ENCODE measurements at places on chromosomes 7 and 10.

DNA sequence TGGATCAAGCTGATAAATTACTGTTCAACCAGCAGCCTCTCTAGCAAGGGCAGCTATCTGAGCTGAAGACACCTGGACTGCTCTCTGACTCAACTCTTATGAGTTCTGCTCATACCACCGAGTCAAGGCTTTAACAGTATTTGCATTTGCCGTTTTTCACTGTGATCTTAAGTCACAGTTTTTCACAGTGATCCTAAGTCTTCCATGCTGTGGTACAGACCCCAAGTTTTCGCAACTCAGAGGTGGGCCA, 31.3 kb downstream of the PIP4K2A start:
- no peak for DNase-seq

- DNase-seq: no peak
Measured at GRCh38 chr7:47782792-47783191, 165.5 kb downstream of the PKD1L1 start.

GRCh38 chr10:98539578-98539977, 92.8 kb upstream of the HPS1 start:
- DNase-seq: no peak

GRCh38 chr7:157832006-157832405, 495.2 kb downstream of the DNAJB6 start:
- no peak for DNase-seq

DNA sequence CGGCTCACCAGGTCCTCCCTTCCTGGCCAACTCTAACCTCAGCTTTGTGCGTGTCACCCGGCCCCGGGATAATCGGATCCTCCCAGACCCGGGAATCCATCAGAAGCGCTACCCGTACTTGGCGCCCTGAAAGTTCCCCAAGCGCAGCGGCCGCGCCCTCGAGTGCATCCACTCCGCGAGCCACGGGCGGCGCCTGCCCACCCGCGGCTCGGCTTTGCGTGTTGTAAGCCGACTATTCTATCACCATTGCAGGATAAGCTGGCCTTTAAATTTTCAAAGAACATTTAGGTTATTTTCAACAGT, 35.7 kb upstream of the EBLN1 start:
- DNase-seq: no peak

GRCh38 chr10:74120911-74121310, 29.7 kb downstream of the AP3M1 start:
- DNase-seq: no peak

- no peak for DNase-seq
Measured at GRCh38 chr7:45031829-45032228, 31.8 kb downstream of the CCM2 start.

DNA sequence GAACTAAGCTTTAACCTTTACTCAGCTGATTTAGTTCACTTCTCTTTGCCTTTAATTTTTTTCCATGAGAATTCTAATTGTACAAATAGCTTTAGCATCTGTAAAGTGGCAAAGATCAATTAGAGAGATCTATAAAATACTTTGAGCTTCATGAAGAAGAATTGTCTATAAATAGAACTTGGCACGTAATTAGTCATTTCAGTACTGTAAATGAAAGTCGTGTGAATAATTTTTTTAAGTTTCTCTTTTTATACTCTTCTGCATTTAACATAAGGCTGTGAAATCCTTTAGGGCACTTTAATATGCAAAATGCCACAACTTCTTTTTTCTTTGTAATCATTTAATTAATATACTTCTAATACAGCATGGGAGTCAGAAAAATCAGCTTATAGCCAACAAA, 177.8 kb downstream of the CSTF2T start:
- DNase-seq: no peak

- no peak for DNase-seq
Measured at GRCh38 chr7:106840342-106840741, 24.7 kb upstream of the PIK3CG start.

GRCh38 chr10:76278811-76279460, 847.5 kb downstream of the LRMDA start:
- DNase-seq: no peak

DNA sequence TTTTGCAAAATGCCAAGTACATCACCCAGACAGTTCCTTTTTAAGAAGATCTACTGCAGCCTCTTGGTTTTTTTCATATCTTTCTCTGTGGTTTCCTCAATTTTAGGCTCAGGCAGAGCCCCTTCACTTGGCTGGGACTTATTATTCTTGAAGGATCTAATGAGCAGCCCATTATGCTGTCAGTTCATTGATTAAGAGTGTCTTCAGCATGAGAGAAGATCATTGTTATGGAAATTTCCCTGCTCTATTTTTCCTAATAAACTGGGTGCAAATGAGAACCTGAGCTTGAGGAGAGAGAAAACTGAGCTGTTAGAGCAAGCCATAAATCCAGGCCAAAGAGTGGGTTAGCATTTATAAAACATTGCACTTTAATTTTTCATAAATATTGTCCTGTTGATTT, 146.5 kb downstream of the SEC23IP start:
- no peak for DNase-seq

DNA sequence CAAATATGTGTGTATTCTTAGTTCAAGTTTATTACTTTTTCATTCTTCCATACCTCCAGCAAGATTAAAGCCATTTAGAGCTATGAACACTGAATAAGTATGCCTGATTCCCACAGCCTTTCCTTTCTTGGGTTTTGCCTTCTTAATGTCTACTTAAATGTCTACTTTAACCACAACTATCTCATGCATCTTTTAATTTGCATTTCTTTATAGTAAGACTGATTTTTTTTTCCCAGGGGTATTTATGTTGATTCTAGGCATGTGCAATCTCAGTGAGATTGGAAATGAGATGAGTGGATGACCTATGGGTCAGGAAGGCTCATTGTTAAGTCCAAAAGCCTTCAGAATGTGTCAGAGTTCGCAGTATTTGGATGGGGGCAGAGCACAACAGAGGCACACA, 3.6 kb downstream of the PCBD1 start:
- DNase-seq: no peak

DNA sequence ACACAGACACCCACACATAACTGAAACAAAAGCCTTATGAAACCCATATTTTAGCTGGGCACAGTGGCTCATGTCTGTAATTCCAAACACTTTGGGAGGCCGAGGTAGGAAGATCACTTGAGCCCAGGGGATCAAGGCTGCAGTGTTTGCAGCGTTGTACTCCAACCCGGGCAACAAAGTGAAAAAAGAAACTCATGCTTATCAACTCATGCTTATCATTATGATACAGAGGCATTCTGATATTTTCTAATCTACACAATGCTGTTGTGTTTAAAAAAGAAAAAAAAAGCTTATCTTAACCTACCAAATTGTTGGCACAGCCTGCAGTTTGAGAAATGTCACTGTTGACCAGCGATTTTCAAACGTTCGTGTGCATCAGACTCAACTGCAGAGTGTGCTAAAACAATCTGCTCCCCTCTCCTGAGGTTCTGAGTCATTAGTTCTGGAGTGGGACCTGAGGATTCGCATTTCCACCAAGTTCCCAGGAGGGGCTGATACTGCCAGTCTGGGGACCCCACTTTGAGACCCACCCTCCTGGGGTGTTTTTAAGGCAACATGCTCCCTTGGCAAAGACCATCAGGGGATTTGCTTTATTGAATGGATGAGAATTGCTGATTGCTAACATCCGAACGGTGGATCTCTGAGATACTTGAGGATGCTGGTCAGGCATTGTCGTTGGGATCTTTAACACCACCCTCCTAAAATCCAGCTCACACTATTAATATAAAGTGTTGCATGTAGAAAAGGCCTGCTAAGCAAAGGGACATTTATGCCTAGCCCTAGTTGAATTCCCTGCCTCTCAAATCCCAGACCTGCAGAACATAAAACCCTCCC, 16.2 kb downstream of the CHST3 start:
- DNase-seq: no peak

GRCh38 chr7:15463801-15464666, 97.8 kb downstream of the AGMO start:
- DNase-seq: no peak

GRCh38 chr10:117569610-117570390, 27.3 kb downstream of the EMX2 start:
- DNase-seq: no peak

DNA sequence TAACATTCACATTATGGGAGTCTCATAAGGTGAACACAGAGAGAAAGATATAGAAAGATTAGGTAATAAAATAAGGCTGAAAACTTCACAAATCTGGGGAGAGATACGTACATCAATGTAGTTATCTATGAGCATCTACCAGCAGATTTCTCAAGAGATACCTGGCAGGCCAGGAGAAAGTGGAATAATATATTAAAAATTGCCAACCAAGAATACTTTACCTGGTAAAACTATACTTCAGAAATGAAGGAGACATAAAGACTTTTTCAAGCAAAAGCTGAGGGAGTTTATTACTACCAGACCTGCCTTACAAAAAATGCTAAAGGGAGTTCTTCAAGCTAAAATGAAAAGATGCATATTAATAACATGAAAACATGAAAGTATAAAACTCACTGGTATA, 78.8 kb upstream of the COMTD1 start:
- DNase-seq: no peak

- DNase-seq: no peak
Measured at GRCh38 chr10:69648461-69648860, 18.4 kb downstream of the FAM241B start.

- DNase-seq: no peak
Measured at GRCh38 chr7:33757050-33757449, 148.3 kb upstream of the BMPER start.

DNA sequence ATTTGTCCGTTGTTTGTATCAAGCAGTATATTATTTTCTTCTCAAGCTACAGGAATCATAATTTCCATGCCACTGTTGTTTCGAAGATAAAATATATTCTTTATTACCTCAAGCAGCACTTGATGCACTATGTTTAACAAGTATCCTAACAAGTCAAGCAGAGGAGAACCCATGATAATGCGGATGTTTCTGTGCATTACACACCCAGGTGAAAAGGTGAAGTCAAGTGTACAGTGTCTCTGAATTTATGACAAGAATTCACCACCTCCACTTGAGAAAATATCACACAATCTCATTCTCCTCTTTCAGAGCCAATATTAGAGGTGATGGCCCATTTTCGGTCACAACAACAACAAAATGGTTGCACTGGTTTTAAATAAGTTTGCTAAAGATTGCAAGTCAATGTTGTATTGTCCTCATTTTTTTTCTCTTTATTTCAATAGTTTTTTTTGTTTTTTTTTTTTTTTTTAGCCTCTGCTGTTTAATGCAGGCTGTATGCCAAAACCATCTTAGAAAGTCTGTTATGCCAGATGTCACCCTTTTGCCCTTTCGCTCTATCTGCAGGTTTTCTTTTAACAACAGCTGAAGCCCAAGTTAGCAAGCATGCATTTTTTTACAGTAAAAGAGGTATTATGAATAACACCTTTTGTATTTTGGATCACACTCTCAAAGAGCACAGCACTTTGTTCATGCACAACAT, 568.7 kb upstream of the LRRN3 start:
- DNase-seq: no peak

DNA sequence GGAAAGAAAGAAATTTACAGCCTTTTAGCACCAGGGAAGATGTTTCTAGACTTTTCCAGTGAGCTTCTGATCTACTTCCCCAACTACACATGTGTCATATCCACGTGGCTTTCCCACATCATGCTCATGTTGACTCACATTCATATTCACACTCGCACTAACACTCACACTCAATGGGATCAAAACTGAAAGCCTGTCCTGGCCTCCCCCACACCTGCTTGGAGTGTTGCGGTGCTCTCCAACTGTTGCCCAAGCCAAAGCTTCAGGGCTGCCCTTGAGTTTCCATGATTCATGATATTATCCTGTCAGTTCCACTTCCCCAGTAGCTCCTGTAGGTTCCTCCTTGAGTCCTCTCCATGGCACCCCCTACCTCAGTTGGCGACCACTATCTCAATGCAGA, 444.4 kb downstream of the GATA3 start:
- DNase-seq: no peak

- no peak for DNase-seq
Measured at GRCh38 chr7:82810558-82811259, 352.0 kb downstream of the PCLO start.

GRCh38 chr7:151129960-151130591, 37.4 kb downstream of the GBX1 start:
- DNase-seq: no peak

DNA sequence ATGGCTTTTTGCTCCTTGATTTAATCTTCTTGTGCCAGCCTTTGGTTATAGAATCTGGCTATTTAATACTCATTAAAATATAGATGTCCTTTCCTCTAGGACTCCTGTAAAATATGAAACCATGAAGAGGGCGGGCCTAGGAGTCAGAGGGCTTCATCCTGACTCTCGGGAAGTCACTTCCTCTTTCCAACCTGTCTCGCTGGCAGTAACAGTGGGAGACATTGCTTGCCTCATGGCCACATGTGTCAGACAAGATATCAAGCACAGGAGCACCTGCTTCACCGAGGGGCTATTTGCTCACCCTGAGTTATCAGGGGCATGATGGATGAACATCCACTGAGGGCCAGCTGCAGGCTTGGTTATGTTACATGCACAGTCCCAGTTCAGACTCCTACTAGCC, 31.0 kb downstream of the SLIT1 start:
- DNase-seq: no peak

DNA sequence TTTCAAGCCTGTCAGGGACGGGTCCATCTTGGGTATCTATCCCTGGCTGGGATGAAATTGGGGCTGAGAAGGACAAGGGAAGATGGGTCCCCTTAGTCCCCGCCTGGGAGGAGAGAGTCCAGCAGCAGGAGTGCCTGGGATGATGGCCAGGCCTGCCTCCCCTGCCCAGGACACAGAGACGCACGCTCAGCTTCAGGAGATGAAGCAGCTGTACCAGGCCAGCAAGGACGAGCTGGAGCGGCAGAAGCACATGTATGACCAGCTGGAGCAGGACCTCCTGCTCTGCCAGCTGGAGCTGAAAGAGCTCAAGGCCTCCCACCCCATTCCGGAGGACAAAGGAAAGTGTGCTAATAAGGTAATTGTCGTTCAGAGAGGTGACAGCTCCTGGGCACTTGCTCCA, 15.4 kb downstream of the CCDC136 start:
- no peak for DNase-seq

DNA sequence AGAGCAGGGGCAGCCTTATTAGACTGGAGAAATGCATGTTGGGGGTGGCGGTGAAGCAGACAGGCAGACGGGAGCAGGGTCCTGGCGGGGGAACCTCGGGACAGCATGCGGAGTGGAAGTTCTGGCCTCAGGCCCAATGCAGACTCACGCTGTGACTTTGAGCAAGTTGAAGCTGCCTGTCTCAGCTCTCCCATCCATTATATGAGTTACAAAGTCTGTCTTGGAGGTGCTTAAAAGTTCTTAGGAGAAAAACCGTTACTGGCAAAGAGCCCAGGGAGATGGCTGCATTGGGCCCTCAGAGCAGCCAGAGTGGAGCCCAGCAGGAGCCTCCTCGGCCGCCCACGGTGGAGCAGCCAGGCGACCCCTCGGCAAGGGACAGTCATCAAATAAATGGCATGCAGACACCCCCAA, 509.5 kb downstream of the PLXNA4 start:
- DNase-seq: no peak

DNA sequence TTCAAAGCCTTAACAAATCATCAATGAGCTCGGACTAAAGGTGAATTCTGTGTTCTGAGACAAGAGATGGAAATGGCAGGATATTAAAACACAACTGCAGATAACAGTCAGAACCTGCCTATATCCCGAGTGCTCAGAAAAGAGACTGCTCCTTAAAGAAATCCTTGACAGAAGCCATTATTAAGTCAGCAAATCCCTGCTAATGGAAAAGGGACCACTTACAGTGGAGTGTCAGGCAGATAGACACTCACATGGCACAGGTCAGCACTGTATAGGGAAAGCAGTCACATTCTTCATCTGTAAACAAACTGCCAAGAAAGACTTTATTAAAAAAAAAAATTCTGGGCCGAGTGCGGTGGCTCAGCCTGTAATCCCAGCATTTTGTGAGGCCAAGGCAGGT, 147.5 kb upstream of the LRRTM3 start:
- no peak for DNase-seq

- DNase-seq: no peak
Measured at GRCh38 chr7:7060828-7061599, 121.3 kb upstream of the C1GALT1 start.
